ENCODE measurements at places on chromosomes 4 and X.

GRCh38 chrX:73877687-73878086 is 314.7 kb downstream of the CHIC1 start:
- DNase-seq: no peak

GRCh38 chr4:3760841-3761240 is 5.3 kb upstream of the ADRA2C start:
- peak; percentile 15 for DNase-seq

DNA sequence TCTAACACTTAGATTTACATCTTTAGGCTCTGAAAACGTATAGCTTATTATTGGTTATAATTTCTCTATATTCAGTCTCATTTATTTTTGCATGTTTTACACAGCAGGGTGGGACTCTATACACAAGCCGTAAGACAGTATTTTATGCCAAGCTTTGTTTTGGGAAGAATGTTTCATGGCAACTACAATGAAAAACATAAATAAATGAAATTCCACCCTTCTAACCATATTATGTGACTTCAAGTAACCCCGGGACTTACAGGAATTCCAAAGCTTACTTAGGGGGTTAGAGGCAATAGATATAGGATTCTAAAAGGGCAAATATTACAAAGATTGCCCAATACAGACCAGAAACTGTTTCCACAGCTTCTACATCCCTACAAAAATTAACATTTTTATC is 370.9 kb downstream of the PRR32 start:
- no peak for DNase-seq

DNA sequence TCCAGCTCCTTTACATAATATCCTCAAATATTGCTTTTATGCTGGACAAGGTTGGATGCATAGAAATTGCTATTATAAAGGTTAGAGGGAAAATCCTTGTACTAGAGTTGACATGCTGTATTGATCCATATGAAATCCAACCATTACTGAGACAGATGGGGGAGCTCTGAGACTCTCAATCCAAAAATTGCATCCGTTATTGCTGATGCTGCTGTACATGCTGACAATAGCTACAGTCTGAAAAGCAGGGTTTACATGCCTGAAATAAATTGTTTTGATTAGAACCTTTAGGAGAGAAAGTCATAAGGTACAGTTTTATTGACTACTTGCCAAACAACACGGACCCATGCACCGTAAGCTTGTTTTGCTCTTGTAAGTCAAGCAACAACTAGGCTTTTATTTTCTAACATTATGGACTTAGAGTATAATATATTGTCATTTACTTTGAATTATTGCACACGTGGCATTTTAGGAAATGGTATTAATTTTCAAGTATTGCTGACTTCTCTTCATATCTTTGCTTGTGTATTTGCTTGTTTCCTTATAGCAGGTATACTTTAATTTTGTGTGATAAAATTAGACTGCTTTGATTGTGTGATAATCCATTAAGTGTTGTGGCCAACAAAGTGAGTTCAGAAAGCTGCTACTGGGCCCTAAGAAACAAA is 1365.2 kb downstream of the STIM2 start:
- no peak for DNase-seq

DNA sequence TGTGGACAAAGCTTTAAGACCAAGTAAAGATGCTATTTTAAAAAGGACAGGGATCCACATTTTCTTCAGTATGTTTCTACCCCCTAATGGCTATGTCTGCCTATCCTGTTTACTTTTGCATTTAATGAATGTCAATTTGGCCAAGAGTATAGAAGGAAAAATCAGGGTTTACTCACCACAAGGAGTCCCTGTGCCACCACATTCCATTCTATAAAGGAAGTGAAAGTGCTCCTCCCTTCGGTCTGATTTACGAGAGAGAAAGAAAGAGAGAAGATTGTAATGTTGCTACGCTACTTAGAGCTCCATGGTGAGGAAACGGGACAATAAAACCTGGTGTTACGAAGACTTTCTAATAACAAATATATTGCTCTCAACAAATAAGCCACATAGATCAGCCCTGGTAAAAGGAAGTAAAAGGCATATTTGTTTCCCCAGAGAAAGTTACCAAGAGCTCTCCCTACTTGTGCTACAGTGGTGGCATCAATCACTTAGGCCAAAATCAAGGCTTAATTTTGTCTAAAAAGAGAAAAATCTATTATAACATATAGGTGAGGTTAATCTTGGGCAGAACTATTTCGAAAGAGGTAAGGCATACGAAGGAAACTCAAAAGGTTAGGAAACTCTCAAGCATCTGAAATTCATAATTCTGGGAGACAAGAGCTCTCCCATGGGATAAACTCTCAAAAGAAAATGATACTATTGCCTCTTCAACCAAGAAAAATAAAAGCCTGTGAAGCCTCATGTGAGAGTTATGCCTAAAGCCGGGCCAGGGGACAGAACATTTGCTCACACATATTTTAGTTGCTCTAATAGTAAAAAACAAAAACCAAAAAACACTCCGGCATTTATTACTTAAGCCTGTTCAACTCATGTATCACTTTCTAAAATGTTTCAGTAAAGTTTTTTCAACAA is 29.5 kb downstream of the TAPT1 start:
- peak; percentile 5 for DNase-seq

DNA sequence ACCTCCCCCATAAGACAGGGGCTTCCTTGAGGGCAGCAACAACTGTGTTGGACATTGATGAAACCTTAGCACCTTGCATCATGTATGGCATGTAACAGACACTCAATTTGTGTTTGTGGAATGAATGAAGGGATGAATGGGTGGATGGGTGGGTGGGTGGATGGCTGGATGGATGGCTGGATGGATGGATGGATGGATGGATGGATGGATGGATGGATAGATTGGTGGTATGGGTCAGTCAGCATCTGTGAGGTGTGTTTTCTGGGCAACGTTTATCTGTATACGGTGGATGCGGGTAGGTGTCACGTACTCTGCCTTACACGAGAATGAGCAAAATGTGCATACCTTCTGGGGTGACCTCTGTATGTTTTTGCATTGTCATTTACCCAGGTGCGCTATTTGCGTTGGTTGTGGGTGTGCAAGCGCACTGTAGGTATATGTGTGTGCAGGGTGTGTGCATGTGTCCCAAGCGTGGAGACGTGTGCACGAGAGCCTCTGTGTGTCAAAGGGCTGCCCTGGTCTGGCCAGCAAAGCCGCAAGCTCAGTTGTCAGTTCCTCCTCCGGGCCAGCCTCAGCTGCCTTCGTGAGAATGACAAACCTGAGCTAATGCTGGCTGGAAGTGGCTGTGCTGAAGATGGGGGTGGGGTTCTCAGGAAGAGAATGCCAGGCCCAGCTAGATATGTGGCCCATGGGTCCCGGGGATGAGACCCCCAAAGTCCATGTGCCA is 26.5 kb downstream of the ELF4 start:
- DNase-seq: no peak

GRCh38 chrX:143306991-143307937 is 210.0 kb downstream of the SPANXN3 start:
- DNase-seq: no peak

DNA sequence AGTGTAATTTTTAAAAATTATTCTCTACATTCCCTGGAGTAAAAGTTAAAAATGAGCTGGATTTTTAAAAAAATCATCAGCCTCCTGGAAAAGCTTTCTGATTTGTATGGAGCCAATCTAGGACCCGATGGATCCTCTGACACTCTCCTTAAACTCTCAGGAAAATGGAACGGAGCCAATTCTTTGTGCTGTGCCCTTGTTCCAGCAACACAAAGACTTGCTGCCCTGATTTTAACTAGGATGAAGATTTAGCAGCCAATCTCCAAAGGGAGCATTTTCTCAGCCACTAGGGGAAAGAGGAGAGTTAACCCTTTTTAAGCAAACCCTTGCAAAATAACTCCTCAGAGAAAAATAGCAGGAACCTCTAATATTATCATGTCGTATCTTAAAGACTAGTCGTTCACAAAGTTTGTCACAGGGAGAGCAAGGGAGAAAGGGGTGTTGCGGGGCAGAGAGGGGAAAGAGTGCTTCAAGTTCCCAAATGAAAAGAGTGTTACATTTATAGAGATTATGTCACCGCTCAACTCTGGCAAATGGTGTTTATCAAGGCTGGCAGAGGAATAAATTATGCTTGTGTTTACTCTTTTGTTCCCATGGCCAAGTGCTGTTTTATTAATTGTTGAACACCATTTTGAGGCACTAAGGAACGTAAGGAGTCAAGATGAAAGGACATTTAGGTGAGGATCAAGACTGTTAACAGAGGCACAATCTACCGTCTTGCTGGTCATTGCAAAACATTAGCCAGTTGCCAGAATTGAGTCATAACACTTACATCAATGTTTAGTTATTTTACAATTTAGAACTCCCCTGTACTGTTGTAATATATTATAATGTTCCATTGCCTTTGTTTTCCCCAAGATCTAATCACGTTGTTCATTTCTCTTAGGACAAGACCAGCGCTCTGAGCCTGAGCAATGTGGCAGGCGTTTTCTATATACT is 250.7 kb downstream of the THOC2 start:
- DNase-seq: no peak

- no peak for DNase-seq
These were observed 450.6 kb upstream of the TENM3 start for GRCh38 chr4:181792641-181793040.

DNA sequence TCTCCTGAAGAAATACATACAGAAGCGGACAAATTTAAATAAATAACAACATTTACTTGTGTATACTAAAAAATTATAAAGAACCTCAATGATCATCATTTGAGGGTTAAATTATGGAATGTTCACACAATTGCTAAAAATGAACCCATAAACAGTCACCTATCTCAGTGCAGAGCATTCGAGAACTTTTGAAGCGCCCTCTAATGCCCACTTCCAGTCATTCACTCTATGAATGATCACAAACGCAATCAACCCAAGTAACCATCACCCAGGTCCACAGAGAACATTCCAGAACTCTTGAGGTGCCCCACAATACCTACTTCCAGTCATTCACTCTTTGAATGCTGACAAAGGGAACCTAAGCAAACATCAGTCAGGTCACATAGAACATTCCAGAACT is 103.5 kb upstream of the PLAC1 start:
- no peak for DNase-seq

- no peak for DNase-seq
These were observed 42.7 kb upstream of the DDX3X start for GRCh38 chrX:41291309-41291708.

GRCh38 chr4:69124941-69125340 is 28.7 kb downstream of the UGT2B7 start:
- no peak for DNase-seq

DNA sequence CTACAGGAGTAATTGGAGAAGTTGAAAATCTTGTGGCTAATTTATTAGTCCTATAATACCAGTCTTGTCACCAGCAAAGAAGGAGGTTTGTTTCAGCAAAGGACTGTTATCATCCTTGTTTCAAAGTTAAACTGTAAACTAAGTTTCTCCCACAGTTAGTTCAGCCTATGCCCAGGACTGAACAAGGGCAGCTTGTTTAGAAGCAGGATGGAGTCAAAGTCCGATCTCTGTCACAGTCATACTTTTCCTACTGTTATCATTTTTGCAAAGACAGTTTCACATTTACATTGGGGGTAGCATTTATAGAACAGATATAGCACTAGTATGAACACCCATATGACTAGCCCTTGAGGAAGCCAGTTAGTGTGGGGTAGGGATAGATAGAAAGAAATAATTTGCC is 46.4 kb downstream of the AKAP4 start:
- no peak for DNase-seq

- no peak for DNase-seq
These were observed 31.5 kb downstream of the SEPTIN6 start for GRCh38 chrX:119661486-119661885.

GRCh38 chrX:149213264-149213663 is 291.8 kb downstream of the IDS start:
- no peak for DNase-seq

DNA sequence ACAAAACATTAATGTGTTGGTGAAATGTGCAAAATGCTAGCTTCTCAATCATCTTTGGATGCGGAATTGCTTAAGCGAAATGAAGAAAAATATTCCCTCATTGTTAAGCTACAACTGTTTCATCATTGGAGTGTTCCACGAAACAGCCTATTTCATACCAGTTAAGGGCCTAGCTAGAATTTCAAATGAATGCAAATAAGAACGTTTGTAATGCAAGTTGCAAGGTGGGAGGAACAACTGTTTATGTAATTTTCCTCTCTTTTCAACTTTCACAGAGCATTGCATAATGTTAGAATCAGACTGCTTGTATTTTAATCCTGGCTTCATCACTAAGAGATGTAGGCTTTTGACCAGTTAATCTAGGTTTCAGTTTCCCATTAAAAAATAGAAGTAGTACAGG is 480.1 kb downstream of the IL1RAPL1 start:
- no peak for DNase-seq

- no peak for DNase-seq
These were observed 349.6 kb upstream of the FTHL17 start for GRCh38 chrX:31421441-31421840.

- DNase-seq: no peak
These were observed 221.3 kb downstream of the DCTD start for GRCh38 chr4:182695842-182696241.
